Midbrain (tissue), 1 donor: ENCODE measurements at places on chromosomes 11 and 22.

DNA sequence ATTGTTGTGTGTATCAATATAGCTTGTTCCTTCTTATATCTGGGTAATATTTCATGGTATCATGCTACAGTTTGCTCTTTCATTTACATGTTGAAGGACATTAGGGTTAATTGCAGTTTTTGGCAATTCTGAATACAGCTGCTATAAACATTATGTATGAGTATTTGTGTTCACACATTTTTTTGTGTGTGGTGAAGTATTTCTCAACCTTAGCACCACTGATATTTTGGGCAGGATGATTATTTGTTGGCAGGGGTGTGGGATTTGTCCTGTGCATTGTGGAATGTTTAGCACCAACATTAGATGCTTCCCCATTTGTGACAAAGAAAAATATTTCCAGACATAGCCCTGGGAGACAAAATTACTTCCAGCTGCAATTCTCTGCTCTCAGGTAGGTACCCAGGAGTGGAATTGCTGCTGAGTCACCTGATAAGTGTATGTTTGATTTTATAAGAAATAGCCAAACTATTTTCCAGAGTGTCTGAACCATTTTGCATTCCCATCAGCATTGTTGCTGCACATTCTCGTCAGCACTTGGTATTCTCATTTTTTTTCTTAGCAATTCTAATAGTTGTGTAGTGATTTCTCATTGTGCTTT lies 128.2 kb downstream of the SNX19 start:
- no peak for DNase-seq

- DNase-seq, result no peak
Observed at GRCh38 chr11:26946257-26946716, 47.6 kb upstream of the FIBIN start.

- no peak for DNase-seq
Observed at GRCh38 chr11:131685906-131686305, 315.5 kb downstream of the NTM start.

GRCh38 chr22:23218053-23218866 lies 38.0 kb downstream of the BCR start:
- DNase-seq, result no peak

GRCh38 chr22:20472629-20473442 lies 22.8 kb downstream of the KLHL22 start:
- DNase-seq, result no peak

GRCh38 chr11:76568621-76569020 lies 101.9 kb downstream of the LRRC32 start:
- DNase-seq, result no peak

DNA sequence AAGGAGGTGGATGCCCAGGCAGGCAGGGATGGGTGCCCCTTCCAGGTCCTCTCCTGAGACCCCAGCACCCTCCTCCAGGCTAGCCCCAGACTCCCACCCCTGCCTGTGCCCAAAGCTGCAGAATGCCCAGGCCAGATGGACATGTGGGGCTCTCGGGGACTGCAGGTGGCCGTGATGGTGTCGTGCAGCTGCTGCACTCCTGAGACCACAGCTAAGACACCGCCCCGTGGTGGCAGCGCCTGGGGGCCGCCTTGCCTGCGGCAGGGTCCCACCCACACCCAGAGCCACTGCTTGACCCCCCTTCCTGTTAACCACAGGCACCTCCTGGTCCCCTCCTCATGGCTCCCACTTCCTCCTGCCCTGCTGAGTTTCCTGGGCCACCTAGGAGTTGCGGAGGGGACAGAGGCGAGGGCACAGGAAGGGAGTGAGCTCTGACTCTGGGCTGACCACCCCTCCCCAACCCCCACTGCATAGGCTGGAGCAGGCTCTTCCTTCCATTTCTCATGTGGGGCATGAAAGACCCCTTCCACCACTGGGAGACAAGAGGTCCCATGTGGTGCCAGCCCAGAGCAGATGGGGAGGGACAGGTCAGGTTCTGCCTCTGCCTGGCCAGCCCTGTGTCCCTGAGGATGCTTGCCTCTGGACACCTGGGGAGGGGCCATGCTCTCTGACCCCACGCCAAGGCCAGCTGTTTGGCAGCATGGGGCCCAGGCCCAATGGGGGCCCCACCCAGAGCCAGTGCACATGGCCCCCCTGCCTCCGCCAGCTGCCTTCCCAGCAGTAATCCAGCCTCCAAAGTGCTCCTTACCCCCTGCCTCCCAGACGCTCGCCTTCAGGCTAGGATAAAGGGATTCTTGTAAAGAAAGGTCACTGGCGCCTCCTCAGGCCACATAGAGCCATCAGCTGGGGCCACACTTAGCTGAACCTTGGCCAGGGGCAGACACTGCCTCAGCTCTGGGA lies 29.3 kb downstream of the OSBPL5 start:
- no peak for DNase-seq

GRCh38 chr11:67031791-67032561 lies 9.0 kb downstream of the SYT12 start:
- no peak for DNase-seq

- no peak for DNase-seq
Observed at GRCh38 chr11:111538407-111539114, 2.0 kb upstream of the LAYN start.

DNA sequence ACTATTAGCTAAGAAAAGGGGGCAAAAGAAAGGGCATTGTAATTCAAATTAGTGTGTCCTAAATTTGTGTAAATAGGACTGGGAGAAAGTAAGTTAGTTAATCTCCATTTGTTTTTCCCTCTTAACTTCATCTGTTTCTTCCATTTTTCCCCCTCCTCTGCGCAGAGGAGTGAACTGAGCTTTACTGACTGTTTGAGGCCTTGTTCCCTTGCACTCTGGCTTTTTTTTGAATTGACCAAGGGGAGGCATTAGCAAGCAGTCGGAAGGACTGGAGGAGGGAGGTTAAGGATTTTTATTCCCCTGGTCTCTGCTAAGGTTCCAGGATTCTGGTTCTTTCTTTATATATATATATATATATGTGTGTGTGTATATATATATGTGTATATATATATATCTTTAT lies 15.2 kb upstream of the FANCF start:
- no peak for DNase-seq

GRCh38 chr22:29979777-29980321 lies 96.9 kb downstream of the MTMR3 start:
- no peak for DNase-seq

- DNase-seq, result no peak
Observed at GRCh38 chr11:44421090-44421675, 111.2 kb upstream of the ALX4 start.

- no peak for DNase-seq
Observed at GRCh38 chr11:100910808-100911207, 218.8 kb downstream of the PGR start.

DNA sequence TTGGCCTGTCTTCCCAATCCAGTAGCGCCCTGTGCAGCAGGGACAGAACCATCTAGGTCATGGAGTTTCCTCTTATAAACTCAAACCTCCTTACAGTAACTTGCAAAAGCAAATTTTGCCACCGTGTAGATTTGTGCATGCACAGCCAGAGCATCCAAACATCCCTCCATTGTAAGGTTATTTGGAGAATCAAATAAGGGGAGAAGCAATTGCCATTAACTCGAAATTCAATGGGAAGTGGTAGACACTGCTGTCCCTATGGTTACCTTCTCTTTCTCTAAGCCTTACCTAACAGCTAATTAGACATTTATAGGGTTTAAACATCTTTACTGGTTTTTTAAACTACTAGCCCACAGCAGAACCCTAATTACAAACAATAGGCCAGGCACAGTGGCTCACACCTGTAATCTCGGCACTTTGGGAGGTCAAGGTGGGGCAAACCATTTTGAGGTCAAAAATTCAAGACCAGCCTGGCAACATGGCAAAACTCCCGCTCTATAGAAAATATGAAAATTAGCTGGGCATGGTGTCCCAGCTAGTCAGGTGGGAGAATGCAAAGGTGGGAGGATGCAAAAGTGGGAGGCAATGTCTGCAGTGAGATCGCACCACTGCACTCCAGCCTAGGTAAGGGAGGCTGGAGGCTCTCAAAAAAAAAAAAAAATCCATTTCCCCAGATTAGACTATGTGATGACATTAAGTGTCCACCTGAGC lies 6.6 kb downstream of the HSPA8 start:
- no peak for DNase-seq

DNA sequence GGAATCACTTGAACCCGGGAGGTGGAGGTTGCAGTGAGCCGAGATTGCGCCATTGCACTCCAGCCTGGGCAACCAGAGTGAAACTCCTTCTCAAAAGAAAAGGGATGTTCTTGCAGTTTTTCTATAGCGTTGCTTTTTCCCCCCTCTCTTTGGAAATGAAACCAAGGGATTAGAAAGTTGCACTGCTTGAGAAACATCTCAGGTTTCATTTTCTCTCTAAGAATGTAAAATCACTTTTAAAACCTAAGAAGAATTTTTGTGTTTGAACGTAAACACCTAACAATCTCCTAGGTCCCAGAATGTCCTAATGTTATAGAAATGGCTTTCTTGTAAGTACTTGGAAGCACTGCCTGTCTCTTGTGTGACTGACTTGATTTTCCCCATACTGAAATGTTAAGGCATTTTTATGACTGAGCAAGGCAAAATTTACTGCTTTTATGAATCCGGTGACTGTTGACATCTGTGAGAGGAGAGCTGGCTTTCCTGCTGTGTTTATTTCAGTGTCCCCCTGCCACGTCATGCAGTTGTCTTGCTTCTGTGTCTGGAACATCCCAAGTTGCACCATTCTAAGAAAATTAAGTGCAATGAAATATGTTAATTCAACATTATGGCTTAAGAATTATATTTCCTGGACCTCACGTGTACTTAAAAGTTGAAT lies 37.7 kb downstream of the NF2 start:
- no peak for DNase-seq

- DNase-seq, result no peak
Observed at GRCh38 chr11:36160091-36160490, 129.1 kb downstream of the COMMD9 start.

- no peak for DNase-seq
Observed at GRCh38 chr11:75450236-75450635, 17.2 kb upstream of the KLHL35 start.
